ENCODE measurements at places on chromosomes 4 and X.

DNA sequence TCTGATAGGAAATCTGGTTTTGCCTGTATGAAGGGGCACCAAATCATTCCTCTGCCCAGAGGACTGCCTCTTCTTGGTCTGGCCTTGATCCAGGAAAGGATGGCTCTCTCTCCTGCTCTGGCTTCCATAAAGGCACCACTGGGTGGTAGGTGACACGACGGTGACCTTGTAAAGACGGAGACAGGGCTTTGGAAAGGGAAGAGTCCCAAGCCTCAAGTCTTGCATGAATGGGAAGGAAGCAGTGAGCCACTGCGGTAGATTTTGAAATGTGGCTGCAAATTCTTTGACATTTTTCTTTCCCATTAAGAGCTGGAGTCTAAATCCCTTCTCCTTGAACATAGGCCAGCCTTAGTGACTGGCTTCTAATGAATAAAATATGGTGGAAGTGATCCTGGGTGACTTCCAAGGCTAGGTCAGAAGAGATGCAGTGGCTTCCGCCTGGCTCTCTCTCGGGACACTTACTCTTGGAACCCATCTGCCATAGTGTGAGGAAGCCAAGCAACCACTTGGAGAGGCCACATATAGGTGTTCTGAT is 347.4 kb downstream of the BCOR start:
- no peak for DNase-seq

DNA sequence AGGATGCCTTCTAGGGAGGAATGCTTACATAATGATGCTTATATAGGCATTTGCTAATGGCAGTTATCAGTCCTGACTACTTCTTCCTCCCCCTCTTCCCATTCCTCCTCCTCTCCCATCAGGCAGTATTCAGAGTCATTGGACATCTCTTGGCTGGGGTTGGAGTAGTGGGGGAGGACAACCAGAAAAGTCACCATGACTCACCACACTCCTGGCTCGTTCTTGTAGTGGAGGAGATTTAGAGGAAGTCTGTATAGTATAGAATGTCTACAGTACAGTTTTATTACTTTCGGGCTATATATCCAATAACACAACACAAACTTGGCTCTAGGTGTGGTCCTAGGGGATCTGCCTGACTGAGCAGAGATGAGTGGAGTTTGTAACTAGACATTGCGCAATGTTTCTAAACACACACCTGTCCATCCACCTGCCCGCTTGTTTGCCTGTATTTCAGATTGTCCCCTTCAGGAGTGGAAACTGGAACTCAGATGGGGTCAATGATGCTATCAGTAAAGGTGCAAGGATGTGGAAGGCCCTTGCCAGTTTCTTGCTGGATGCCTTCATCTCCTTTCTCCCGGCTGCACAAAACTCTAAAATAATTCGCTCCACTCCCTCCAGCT is 27.9 kb upstream of the KIAA1210 start:
- peak; percentile 9 for DNase-seq

DNA sequence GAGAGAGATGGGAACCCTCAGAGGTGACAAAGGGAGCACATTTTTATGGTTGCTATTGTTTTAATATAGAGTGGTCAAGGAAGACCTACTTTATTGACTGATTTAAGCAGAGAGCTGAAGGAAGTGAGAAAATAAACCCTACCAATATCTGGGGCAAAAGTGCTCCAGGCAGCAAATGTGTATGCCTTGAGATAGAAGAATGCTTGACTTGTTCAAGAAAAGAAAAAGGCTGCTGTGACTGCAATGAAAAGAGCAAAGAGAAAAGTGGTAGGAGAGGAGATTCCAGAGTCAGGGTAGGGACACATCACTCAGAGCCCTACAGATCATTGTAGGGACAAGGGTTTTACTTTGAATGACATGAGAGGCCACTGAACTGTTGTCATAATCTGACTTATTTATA is 26.0 kb downstream of the STAP1 start:
- DNase-seq: no peak

DNA sequence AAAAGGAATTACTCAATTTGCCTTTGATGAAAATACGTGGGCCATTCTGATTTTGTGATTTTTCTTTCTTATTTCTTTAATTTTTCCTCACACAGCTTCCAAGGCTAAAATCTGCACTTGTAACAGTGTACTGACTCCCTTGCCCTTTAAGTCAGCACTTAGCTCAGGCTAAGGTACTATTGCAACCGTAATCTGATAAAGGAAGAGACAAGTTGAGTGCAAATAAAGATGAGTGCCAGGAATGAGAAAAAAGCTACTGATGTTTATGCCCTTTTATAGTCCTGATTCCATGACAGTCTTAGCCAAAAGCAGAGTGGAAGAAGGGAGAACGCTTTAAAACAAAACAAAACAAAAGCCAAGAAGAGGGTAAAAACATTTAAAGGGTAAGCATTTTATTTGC is 6.0 kb downstream of the DMD start:
- DNase-seq: no peak

GRCh38 chrX:47384502-47384901 is 14.1 kb downstream of the ZNF157 start:
- no peak for DNase-seq

DNA sequence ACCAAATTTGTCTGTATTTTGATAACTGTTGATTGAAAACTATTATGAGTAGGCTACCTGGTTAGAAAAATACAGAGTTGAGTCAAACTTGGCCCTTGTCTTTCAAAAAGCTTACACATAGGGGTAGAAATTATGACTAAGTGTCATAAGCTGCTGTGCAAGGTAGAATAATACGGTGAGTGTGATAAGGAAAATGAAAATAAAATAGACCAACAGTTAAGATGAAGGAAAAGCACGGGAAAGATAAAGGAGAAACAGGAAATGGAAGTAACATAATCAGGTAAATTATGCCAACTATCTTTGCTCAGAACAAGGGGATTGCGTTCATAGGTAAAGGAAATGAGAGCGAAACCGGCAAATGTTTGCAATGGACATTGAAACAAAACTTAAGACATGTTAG is 302.5 kb downstream of the PCDH7 start:
- no peak for DNase-seq

GRCh38 chr4:156391325-156391653 is 437.6 kb upstream of the CTSO start:
- no peak for DNase-seq

DNA sequence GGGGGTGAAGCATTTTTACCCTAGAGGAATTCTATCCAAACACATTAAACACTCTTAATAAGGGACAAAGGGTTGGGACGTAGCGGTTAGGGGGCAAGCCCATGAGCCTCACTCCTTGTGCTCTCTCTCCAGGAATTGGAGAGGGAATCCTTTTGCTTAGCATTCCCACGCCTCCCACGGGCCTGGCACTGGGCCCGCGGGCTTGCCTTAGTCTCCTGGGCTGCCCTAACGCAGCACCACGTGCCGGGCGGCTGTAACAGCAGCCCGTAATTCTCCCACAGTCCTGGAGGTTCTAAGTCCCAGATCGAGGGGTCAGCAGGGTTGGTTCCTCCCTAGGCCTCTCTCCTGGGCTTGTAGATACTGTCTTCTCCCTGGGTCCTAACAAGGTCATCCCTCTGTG is 67.5 kb downstream of the TBL1X start:
- no peak for DNase-seq

- DNase-seq: no peak
These were observed 67.0 kb upstream of the ANXA3 start for GRCh38 chr4:78484574-78484973.

- no peak for DNase-seq
These were observed 263.5 kb downstream of the AFF2 start for GRCh38 chrX:148763896-148764295.

GRCh38 chr4:153161226-153161963 is 42.8 kb upstream of the TRIM2 start:
- no peak for DNase-seq

DNA sequence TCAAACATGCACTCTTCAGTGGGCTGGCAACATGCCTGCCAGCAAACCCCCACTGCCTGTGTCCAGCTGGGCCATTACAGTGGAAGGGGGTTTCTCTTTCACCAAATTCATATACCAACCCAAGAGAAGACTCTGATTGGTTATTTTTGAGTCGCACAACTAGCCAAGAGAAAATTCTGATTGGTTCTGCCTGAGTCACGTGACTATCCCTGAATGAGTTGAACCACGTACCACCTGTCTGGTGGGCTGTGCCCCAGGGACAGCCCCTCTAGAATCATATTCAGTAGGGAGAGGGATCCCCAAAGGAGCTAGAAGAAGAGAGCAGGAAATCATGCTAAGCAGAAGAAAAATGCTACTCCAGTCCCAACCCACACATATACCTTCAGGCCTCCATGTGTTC is 313.1 kb downstream of the STK32B start:
- no peak for DNase-seq

- no peak for DNase-seq
These were observed 21.9 kb downstream of the CCKAR start for GRCh38 chr4:26468283-26468949.

DNA sequence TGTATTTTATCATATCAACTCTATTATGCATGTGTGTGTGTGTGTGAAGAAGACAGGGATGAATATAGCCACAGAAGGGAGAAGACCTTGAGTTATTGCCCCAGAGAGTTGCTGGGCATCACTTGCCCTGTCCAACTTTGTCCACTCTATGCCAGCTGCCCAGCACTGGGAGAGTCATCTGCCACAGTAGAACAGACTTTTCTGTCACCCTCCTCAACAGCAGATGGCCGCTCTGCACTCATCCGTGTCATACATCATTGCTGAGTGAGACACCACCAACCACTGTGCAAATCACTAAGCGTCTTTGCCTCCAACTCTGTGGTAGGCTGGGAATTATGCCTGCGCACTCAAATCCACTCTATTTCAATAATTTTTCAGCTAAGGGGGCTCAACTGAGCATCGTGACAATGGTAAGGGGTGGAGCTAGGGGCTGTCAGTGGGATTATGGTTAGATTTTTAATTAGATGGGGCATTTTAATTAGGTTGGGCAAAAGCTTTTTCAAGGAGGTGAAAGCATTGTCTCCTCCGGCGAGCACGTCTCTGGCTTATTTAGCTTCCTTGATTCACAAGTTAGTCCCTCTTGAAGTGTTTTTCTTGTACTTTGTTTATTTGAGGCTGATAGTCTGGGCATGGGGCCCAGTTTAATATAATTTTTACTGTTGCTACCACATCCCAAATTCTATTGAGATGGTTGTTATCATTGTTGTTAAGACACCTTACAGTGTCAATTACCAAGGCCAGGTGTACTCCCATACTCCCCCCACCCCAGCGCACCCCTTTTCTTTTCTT is 100.1 kb upstream of the KLF3 start:
- DNase-seq: no peak

GRCh38 chr4:167196344-167197012 is 37.8 kb downstream of the SPOCK3 start:
- DNase-seq: no peak
